Brain microvascular endothelial cell (primary cell): ENCODE measurements at places on chromosomes 16 and 17.

DNA sequence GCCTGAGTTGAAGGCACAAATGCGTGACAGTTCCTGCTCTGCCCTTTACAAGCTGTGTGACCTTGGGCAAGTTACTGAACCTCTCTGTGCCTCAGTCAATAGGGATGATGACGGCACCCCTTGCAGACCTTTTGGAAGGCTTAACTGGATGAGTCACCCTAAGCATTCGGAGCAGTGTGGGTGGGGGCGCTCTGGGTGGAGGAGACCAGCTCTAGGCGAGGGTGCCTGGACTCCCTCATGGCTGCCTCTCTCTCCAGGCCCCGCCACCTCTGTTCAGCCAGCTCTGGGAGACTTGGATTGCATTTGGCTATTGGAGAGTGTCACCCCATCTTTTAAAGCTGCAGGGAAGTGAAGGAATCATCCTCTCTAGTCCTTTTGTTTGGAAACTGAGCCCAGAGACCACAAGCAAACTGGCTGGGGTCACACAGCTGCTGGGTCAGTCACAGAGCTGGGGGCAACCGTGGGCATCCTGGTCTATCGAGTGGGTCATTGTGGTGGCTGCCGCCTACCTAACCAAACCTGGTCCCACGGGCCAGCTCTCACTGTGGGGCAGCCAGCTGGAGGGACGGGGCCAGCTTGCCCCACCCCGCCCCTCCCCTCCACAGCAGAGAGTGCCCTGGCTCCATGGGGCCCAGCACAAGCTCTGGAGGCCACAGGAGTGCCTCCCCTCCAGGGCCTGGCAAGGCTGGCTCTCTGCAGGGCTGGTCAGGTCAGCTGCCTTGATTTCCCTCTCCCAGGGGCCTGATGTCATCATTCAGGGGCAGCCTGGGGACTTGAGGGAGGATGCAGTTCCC lies 20.2 kb upstream of the GSE1 start:
- no peak for DNase-seq

DNA sequence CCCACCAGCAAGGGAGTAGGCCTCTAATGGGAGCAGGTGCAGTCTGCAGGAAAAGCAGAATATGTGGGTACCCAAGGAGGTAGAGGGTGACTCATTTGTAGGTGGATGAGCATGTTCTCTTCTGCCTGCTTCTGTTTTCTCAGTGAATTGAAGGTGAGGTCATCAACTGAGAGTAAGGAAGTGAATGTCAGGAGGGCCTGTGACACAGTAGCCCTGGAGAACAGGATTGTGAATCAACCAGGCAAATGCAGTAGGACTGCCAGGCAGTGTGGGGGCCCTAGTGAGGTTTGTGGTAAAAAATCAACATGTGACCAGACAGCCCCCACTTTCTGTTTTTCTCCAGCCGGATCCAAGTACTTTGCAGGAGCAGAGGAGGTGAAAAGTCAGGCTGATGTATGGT lies 150.5 kb upstream of the SOX9 start:
- peak; percentile 22 for DNase-seq

GRCh38 chr16:10228779-10229178 lies 46.6 kb upstream of the GRIN2A start:
- DNase-seq: no peak

DNA sequence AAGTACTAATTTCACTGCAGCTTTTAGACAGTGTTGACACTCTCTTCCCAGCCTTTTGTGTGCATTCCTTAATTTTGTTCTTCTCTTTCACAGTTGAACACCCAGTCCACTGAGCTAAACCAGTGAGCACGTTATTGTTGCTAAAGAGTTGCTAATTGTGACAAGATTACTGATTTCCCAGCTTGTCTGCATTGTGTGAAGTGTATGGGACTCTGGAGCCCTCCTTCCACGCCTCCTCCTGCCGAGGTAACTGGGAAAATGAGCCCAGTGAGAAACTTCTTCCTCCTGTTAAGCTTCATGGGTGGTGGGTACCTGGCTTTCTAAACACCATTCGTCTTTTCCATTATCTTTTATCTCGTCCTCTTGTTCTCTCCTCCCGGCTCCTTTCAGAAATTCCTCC lies 29.8 kb upstream of the DNAH17 start:
- no peak for DNase-seq

DNA sequence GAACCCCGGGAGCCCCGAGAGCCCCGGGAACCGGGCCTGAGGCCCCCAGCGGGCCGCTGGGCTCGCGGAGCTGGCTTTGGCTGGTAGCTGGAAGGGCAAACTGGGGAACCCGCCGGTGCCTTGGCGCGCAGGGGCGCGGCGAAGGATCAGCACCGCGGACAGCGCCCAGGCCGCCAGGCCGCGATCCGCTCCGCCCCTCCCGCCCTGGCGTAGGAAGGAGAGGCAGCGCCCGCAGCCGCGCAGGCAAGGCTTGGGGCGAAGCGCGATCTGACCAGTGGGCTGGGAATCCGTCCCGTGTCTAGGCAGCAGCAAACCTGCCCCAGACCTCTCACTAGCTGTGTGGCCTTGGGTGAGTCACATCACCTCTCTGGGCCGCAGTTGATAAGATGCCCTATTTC lies 331 bp upstream of the CCDC92B start:
- DNase-seq: peak; percentile 36

- DNase-seq: no peak
Measured at GRCh38 chr16:29663016-29663806, at the start of gene SPN. Gene SPN, plus strand, starts transcription at chr16:29663247. Its CDS starts 482 bp downstream, at chr16:29663729.

GRCh38 chr16:49590166-49590871 lies 216.7 kb downstream of the C16orf78 start:
- no peak for DNase-seq

GRCh38 chr16:87178977-87179376 lies 138.2 kb downstream of the C16orf95 start:
- DNase-seq: peak; percentile 55

DNA sequence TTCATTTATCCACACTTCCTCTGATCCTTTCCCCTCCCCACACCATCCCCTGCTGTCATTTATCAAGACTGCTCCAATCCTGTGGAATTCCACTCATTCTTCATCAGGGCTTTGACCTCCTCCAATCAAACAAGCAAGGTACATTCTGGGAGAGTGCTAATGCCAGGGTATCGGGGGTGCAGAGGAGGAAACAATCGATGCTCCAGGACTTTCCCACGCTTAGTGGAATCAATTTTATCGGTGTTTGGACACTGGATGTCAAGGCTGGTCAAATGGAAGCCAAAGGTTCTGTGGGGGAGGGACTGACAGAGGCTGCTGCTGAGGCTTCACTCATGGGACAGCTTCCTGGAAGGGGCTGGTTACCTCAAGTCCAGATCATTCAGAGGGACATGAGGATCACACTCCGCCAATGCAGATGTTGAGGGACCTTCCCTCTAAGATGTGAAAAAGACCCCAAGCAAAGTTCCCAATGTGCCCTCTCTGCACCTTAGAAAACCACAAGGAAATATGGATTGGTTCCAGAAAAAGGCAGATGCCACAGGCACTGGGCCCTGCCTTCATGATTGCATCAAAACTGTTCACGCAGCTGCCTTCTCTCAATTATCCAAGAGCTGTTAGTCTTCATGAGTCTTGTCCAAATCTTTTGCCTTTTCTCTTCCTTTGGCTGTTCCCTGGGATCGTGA lies 44.7 kb upstream of the SOX9 start:
- DNase-seq: no peak

GRCh38 chr17:14222611-14223010 lies 14.1 kb downstream of the CDRT15 start:
- no peak for DNase-seq

GRCh38 chr17:42279776-42280630 lies 3.8 kb upstream of the STAT5B start:
- no peak for DNase-seq

DNA sequence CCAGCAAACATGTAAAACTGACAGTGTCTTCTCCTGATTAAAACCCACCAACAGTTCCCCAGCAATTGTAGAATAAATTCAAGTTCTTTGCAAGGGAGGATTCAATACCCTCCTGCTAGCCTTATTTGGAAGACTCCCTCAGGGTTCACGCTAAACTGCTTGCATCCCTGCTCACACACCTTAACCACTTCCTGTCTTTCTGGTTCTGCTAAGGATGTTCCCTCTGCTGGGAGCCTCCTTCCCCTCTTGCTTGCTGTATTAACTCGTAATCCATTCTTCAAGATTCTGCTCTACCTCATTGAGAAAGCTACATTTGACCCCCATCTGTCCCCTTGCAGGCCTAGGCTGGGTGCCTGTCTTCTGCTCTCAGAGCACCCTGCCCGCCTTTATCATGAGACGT lies 2.3 kb upstream of the SHISA6 start:
- no peak for DNase-seq

DNA sequence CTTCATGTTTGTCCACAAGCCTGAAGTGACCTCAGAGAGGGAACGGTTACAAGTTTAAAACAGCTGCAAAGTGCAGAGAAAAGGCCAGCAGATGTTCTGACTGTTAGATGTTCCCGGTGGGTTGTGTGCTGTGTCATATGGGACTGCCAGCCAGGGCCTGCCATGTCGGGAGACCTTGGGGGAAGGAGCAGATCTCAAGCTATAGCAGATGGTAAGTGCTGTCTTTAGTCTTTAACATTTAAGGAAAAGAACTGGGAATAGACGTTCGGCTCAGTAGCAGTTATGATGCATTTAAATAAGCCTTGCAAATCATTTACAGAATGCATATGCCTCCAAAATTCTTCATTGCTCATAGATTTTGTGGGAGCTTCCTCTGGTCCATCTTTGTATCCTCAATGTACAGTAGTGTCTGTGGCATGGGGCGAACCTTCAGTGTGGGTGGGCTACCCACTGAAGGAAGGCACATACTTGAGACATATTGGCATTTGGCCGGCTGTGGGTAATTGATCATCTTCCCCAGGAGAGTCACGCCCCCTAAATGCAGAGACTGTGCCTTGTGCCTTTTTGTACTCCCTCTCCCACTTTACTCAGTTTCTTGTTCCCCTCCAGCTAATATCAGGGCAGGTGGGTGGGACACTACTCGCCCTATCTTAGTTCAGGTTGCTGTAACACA lies 131.9 kb downstream of the NPIPB5 start:
- DNase-seq: no peak

GRCh38 chr16:8722025-8722348 lies 47.6 kb downstream of the ABAT start:
- no peak for DNase-seq

DNA sequence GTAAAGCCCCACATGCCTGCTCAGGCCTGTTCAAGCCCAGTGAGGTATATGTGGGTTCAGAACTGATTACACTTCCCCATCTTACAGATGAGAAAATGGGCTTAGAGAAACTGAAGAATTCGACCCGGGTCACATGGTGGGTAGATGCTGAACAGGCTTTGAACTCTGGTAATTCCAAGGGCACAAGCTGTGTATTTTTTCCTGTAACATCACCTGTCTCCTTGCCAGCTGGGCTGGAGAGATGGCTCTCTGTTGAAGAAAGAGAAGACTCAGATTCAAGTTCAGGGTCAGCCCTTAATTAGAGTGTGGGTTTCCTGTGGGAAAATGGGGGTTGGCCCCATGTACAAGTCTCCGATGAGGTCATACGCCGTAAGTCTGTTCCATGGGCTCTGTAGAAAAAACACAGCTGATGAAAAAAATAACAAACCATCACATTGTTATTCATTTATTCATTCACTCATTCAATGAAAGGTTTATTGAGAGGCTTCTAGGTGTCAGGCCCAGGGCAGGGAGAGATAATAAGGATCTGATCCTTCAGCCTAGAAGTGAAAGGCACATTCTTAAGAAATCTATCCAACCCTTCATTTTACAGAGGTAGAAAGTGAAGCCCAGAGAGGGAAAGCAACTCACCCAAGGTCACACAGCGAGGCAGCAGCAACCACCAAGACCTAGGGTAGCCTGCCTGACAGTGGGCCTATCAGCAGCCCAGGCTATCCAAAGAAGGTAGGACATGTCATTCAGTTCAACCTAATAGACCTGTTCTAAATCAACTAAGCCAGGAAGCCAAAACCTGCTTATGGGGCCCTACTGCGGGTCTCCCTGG lies 482.8 kb downstream of the SOX9 start:
- DNase-seq: peak; percentile 95

- peak; percentile 19 for DNase-seq
Measured at GRCh38 chr16:87441886-87442580, 49.9 kb downstream of the MAP1LC3B start.

GRCh38 chr16:68324780-68325357 lies 14.1 kb downstream of the PRMT7 start:
- DNase-seq: no peak

DNA sequence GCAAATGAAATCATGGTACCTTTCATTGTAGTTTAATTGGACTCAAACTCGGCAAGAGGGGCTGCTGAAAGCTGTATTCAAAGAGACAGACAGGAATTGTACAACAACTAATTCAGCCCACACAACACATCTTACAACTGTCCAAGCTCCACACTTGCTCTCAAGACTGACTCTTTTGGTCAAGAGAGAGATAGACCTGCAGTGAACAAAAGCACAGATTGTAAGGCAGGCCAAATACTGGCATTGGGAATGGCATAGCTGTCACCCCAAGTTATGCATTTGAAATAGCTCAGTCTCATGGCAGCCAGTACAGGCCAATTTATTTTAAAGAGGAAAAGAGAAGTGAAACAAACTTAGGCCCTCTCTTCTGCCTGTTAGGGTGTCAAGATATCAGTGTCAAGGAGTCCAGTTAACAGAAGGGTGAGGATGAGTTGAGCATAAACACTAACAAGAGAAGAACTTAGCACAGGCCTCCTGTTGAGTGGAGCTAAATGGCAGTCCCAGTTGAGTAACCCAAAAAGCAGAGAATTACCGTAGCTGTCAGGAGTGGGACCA lies 215.7 kb downstream of the IRX3 start:
- no peak for DNase-seq

GRCh38 chr16:63447121-63447520 lies 1410.9 kb upstream of the CDH8 start:
- no peak for DNase-seq

GRCh38 chr16:8899709-8900317 lies 17.7 kb downstream of the LITAFD start:
- no peak for DNase-seq

DNA sequence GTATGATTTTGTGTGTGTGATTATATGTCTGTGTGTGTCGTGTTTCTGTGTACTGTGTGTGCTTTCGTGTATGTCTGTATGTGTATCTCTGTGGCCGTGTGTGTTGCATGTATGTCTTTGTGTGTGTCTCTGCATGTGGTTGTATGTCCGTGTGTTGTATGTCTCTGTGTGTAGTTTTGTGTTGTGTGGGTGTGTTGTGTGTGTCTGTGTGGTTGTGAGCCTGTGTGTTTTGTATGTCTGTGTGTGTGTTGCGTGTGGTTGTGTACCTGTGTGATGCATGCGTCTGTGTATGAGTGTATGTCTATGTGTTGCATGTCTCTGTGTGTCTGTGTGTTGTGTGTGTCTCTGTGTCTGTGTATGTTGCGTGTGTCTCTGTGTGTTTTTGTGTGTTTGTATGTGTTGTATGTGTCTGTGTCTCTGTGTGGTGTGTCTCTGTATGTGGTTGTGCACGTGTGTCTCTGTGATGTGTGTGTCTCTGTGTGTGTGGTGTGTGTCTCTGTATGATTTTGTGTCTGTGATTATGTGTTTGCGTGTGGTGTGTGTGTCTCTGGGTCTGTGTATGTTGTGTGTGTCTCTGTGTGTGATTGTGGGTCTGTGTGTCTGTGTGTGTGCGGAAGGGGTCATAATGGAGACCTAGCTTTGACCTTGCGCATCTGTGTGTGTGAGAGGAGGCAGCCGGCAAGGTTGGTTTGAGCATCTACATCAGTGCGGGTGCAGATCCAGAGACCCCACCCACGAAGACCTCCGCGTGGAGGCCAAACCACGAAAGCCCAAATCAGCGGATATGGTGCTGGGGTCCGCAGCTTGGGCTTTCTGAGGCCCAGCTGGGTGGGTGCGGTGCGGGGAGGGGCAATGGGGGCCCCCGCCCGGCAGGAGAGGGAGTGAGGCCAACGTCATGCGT lies 212.6 kb upstream of the GSE1 start:
- DNase-seq: no peak

GRCh38 chr17:65035704-65036103 lies 20.8 kb downstream of the GNA13 start:
- no peak for DNase-seq
